Activated CD8-positive, alpha-beta memory T cell treated with anti-CD3 and anti-CD28 coated beads for 4 hours (primary cell): ENCODE measurements at places on chromosomes 5 and 9.

- DNase-seq, result no peak
These were observed 99.9 kb upstream of the TLE4 start for GRCh38 chr9:79471580-79472543.

DNA sequence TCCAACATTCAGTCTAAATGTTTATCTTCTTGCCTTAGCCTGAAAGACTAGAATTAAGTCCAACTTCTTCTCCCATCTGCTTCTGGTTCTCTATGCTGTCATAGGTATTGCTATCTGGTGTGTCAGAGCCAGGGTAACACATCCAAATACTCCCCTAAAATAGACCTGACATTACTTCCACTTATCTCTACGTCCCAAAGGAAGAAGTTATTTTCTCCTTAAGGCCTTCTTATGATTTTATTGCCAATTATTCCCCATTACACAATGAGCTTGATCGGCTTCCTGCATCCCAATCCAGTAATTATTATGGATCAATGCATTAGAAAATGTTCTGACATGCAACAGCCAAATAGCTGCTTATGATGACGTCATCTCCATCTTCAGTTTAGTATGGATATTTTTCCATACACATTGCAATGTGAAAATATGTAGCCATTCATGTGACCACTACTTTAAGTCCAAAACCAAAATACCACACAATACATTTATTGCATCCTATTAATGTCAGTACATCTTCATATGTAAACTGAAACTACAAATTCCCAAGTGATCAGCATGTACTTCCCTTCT, 555.5 kb downstream of the MAT2B start:
- DNase-seq, result no peak

- DNase-seq, result no peak
These were observed 764 bp upstream of the VDAC1 start for GRCh38 chr5:134005417-134006061.

DNA sequence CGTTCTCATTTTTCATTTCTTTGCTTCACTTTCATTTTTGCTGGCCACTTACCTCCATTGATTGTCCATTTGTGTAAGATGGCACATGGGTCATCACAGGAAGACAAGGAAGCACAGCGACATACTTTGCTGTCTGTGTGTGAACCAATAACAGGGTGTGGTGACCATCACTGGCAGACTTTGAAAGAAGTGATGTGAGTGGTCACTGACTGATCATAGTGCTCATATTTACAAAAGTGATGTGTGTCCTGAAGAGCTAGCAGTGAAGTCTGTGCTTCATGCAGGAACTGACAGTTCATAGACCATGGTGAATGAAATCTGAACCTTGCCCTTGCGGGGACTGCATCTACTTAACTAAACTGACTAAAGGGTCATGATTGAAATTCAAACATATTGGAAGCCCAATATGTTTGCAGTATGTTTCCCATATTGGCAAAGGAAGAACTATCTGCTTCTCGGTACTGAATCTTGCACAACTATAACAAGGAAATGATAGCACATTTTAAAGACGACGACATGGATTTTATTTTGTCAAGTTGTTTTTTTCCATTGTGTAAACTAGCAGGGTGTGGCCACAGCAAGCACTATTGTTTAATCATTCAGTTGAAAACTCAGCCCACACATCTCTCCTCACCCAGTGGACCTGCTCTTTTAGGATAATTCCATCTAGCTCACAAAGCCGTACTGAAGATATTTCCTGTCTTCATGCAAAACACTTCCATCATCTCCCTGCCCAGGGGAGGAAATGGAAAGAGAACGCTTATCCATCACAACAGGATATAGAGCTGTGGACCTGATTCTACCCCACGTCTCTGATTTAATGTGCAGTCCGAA, 232.0 kb upstream of the ANKRD55 start:
- no peak for DNase-seq

GRCh38 chr9:124347206-124347967, 67.9 kb downstream of the PSMB7 start:
- no peak for DNase-seq

DNA sequence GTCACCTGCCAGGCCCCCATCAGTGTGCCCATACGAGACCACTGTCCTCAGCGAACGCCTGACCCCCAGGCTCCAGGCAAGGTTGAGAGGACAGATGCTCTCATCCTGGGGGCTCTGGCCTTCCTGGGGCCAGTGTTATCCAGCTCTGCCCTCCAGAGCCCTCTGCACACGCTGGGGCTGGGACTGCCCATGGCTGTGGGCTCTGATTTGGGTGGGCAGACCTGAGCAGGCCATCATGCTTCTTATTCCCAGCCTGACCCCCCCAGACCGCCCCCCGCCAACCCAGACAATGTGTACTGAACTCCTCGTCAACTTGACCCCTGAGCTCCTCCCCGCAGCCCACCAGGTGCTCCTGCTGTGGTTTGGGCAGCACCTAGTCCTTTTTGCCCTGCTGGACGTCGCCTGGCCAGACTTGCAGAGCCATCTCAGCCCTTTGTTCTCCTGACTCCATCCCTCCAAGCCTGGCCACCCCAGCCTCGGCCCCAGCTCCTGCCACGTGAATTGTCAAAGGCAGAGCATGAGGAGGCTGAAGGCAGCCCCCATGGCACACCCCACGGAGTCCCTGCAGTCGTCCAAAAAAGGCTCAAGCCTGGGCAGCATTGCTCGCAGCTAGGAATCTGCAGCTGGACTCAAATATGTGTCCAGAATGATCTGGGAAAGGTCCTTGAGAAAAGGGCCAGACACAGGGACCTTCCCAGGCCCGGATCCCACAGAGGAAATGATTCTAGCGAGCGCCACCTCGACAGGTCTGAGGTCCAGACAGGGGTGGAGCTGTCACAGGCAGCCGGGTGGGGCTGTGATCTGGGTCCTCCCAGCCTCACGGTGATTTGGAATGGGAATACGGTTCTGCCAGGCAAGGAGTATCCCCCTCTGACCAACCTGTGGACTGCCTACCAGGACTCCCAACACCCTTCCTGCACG, 87.0 kb downstream of the ADAMTS2 start:
- DNase-seq, result no peak

- no peak for DNase-seq
These were observed 180.8 kb downstream of the CARTPT start for GRCh38 chr5:71899865-71900342.

DNA sequence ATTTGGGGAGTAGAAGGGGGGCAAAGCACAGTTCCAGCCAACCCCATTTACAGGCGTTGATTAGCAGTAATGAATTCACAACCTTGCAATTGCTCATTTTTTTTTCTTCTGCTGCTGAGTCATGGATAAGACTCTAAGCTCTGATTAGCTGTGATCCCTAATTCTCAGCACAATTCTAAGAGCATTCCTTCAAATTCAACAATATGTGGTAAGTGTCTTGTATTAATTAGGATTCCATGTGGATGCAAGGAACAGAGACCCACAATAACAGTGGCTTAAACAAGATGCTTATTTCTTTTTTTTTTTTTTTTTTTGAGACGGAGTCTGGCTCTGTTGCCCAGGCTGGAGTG, 133.4 kb downstream of the PALM2AKAP2 start:
- no peak for DNase-seq

- no peak for DNase-seq
These were observed 419.4 kb upstream of the PTGER4 start for GRCh38 chr5:40260361-40260760.

DNA sequence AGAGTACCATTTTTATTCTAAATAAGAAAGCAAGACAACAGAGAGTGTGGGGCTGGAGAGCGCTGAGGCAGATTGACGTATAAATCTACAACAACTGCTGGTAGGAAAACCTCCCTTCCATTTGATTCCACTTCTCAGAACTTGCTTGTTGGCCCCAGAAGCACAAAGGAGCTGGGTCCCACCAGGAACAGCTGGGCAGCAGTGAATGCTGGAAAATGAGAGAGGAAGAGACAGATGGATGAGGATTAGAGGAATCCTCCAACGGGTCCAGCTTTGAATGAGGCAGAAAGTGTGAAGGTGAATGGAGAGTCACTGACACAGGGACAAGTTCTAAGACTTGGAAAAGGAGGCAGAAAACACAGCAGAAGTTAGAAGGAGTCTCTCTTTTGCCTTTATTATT, 14.8 kb downstream of the TAS2R1 start:
- no peak for DNase-seq

DNA sequence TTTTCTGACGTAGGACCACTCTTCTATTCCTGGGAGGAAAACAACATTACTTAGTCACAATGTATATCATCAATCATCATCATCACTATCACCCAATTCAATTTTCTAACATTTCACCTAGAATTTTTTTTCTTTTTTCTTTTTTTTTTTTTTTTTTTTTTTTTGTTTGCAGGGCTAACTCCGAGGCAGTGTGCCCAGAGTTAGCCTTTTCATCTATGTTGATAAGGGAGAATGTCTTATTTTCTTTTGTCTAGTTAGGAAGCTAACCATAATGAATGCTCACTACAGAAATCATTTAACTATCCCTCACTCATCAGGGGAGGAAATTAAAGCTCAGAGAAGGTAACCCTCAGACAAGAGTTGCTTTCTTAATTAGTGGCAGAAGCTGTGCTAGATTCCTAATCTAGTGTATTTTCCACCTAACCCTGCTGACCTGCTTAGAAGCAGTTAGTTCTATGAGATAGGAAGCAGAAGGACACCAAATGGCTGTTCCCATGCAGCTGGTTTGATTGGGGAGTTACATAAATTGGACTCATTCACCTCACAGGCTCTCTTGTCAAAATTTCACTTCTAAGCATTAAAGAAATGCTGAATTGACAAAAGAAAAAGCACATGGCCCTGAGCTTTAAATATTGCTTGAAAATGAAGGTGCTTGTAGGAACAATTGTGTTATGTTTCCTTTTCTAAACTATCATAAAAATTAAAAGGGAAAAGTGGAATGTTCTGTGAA, 8.6 kb upstream of the PRRC1 start:
- no peak for DNase-seq

DNA sequence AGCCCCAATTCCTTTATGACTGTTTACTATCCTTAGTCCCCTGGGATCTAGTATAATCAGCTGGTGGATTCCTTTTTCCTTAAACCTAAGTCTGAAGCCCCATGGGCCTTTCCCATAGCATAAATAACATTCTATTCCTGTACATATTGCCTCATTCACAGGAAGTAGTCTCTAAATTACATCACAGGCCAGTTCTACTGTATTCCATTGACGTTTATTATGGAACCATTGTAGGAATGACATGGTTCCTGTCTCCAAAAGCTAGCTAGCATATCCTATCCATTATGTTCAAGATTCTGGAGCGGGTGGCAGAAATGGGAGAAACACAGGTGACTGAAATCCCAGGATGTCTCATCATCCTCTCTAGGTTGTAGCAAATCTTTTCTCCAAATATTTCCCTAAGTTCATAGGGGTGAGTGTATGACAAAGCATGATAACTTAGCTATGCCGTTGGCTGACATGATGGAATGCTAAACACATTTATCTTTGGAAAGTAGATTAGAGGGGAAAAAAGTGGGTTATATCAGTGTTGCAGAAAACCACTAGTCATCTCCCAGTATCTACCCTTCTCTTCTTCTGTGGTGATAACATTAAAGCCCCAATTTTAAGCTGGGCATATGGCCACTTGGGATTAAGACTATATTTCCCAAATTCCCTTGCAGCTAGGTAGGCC, 140.1 kb downstream of the FGF1 start:
- DNase-seq, result no peak

DNA sequence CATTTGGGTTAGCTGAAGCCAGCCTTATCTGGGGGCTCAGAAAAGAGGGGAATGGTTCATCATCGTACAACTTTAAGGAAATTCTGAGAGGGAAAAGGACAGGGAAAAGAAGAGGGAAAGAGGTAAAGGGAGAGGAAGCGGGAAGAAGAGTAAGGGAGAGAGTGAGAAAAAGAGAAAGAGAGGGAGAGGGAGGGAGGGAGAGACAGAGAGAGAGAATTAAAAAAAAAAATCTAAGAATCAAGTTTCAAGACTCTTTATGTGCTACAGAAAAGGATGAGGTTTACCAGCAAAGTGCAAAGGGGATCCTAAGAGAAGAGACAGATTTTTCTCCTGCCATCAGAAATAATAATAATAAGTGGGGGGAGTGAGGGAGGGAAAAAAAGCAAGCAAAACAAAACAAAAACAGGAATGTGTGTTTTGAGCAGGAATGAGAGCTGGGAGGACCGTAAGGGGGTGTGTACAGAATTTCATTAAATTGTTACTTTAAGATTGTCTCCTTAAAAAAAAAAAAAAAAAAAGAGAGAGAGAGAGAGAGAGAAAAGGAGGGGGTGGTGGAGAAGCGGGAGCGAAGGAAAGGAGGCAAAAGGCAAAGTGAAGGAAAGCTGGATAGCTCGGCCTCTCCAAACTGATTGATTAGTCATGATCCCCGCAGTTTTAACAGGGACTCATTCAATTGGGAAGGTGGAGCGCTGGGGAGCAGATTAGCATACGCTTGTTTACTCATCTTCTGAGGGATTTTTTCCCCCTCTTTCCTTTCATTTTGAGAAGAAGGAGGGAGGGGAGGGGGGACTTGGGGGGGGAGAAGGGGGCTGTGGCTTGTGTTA, 438 bp upstream of the PAPPA start:
- DNase-seq, result no peak

GRCh38 chr5:142601432-142601831, 84.5 kb downstream of the FGF1 start:
- DNase-seq, result no peak

GRCh38 chr5:107487056-107487542, 183.6 kb downstream of the EFNA5 start:
- DNase-seq, result no peak

DNA sequence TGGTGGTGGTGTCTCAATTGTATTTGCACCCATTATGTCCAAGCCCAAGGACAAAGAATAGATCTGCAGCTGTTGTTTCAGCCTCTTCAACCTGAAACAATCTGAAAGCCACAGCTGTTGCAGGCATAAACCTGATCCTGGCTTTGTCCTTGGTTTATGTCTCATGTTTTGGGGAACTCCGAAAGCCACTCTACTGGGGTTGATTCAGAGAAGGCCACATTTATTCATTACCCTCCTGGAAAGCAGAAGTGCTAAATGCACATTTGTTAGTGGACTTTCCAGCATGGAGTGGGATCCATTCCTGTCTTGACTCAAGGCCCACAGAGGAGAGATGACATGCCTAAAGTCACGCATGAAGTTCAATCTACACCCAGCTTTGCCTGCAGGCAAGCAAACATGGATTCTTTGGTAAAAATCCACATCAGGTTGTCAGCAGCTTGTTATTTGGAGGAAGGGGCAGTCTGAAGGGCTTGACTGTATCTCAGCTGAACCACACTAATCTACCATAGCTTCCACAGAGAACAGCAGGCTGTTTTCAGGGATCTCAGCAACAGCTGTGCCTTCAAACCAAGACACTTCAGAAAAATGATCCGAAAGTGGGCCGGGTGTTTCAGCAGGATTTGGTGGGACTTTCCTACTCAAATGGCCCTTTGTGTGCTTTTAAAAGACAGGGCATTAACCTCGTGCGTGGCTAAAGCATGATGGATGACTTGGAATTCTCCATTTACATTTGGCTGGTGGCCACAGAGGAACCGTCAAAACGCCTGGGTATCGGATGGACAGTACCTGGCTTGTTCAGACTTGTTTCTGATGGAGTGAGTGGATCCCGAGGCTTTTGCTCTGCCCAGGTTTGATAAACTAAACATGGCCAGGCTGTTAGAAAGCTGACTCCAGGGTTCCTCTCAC, 36.2 kb upstream of the ADAM19 start:
- no peak for DNase-seq

GRCh38 chr9:120883608-120883996, 6.6 kb upstream of the PHF19 start:
- DNase-seq, result no peak

GRCh38 chr5:168832308-168832707, 253.1 kb upstream of the PANK3 start:
- no peak for DNase-seq
